Smooth muscle cell of the coronary artery (primary cell): ENCODE measurements at places on chromosomes 1 and 21. TPM values are rescaled to one million over a fixed set of nuclear protein-coding genes. Genes with fewer than 3 reads are reported as not detected.

Gene PLA2G2D
- total RNA-seq: not detected in 2 replicates

Gene AADACL4
- not detected in 2 replicates for total RNA-seq

Gene DCST1
- not detected in 2 replicates for total RNA-seq

Gene HEYL
- total RNA-seq: 0.23 TPM in 2 replicates

Gene PTCH2
- total RNA-seq: 0.38 TPM in 1 of 2 replicates, not detected in the other

Gene KCNQ4
- total RNA-seq: not detected in 2 replicates

Gene OR6K6
- total RNA-seq: not detected in 2 replicates

Gene YBX1
- total RNA-seq: 851 and 971 TPM in 2 replicates

Gene LIN28A
- 0.08 TPM in 1 of 2 replicates, not detected in the other for total RNA-seq

Gene GNG4
- total RNA-seq: under 0.01 and 0.59 TPM in 2 replicates

Gene DSCAM
- total RNA-seq: not detected in 2 replicates

Gene ICOSLG
- under 0.01 and 0.12 TPM in 2 replicates for total RNA-seq

Gene TSPAN1
- total RNA-seq: 0.35 and 0.68 TPM in 2 replicates

Gene LEPR
- total RNA-seq: 13.2 and 21.6 TPM in 2 replicates

Gene DNAH14
- total RNA-seq: 5.3 TPM in 2 replicates
